Endothelial cell of umbilical vein (primary cell): ENCODE measurements at places on chromosomes 2 and 18.
A peak's percentile ranks its signal among the peaks of the same experiment; 100 is the strongest.

- no peak for DNase-seq
Observed at GRCh38 chr2:64787698-64788097, 134.0 kb upstream of the SERTAD2 start.

GRCh38 chr2:69518841-69519240 is 81.6 kb upstream of the NFU1 start:
- no peak for DNase-seq

GRCh38 chr2:33130054-33130447 is 183.3 kb downstream of the LTBP1 start:
- no peak for DNase-seq

DNA sequence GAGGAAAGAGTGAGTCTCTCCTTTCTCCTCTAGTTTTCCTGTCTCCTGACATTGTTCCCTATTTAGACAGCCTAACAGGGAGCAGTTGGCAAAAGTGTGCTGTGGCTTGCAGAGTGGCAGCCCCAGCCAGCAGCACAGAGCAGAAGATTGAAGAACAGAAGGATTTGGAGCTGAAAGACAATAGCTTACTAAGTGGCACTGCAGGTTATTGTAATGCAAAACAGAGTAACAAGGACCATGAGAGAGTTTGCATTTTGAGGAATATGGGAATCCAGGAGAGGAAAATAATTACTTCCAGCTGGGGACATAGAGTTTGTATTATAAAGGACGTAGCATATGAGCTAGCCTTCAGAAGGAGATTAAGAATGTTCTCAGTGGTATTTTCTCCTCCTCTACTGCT is 342.4 kb downstream of the AKAIN1 start:
- no peak for DNase-seq

DNA sequence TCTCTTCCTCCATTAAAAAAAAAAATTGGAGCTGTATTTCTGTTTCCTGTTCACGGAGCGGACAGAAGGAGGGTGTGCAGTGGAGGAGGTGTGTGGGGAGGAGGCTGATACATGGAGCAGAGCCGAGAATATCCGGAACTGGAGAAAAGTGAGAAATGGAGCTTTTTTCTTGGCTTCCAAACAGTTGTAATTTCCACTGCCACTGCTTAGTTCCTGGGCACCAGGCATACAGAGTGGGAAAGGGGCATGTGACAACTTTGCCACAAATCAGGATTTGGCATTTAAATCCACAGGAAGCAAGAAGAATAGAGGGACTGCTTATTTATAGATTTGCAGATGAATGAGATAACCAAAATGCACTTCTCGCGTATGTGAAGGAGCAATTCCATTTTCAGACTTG is 71.2 kb downstream of the BCL11A start:
- DNase-seq = no peak

DNA sequence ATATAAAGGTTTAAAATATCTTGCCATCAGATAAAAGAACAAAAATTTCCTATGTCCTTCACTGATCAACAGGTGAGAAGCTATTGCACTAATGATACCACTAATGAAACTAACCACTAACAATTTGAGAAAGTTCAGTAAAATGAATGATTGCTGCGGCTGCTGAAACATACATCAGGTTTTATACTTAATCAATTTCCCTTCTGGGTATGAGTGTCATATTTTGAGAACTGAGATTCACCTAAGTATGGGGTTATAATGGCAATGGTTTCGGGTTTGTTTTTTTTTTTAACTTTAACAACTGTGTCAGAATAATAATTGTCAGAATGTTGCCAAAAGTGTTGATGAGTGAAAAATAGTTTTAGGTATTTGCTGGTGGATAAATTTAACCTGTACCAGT is 151.3 kb upstream of the SLC39A10 start:
- DNase-seq = no peak

DNA sequence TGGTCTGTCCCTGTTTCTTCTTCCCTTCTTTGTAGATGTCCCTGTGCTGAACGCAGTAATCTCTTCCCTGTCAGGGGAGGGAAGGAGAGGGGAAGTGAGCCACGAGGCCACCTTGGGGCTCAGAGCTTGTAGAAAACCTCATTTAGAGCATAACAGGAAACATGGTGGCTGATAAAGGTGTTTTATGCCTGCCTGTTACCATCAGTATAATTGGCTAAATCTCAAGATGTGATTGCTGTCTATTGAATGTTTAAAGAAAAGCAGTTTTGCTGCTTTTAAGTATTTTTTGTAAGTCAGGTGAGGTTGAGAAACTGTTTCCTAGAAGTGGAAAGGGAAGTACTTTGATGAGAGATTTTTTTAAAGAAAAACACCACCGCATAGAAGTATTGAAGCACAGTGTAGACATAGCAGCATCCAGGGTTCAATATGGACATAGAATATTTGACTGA is 59.7 kb upstream of the PDK1 start:
- DNase-seq = peak; percentile 31
